ENCODE measurements at places on chromosomes 2 and 18.

DNA sequence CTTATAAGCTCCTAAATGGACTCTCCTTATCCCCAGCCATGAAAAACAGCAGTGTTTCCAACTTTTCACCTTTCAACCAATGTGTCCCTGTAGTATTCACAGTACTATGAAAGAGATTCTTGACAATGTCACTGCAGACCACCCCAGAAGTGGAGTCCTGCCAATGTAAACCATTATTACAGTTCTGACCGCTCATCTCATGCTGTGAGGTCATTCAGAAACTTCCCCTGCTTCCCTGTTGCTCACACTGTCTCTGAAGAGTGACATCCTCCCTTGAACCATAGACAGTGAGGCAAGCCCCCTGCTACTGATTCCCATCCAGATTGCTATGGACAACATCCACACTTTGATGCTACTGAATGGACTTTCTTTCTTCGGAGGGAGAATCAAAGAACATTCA, 1523.7 kb upstream of the ACVR2A start:
- no peak for DNase-seq

- DNase-seq, result no peak
These were observed 93.6 kb downstream of the ZFP36L2 start for GRCh38 chr2:43132683-43133301.

DNA sequence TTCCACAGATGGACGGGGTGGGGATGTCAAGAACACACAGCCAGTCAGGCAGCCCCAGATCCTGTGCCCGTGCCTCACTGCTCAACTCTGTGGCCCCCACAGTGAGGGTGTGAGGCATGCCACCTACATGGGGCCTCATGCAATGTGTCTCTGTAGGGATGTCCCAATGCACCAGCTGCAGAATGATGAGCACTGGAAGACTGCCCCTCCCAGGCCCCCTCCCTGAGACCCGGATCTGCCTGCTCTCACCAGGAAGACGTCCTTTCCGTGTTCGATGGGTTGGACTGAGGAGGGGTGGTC, 124.2 kb downstream of the TWIST2 start:
- no peak for DNase-seq

DNA sequence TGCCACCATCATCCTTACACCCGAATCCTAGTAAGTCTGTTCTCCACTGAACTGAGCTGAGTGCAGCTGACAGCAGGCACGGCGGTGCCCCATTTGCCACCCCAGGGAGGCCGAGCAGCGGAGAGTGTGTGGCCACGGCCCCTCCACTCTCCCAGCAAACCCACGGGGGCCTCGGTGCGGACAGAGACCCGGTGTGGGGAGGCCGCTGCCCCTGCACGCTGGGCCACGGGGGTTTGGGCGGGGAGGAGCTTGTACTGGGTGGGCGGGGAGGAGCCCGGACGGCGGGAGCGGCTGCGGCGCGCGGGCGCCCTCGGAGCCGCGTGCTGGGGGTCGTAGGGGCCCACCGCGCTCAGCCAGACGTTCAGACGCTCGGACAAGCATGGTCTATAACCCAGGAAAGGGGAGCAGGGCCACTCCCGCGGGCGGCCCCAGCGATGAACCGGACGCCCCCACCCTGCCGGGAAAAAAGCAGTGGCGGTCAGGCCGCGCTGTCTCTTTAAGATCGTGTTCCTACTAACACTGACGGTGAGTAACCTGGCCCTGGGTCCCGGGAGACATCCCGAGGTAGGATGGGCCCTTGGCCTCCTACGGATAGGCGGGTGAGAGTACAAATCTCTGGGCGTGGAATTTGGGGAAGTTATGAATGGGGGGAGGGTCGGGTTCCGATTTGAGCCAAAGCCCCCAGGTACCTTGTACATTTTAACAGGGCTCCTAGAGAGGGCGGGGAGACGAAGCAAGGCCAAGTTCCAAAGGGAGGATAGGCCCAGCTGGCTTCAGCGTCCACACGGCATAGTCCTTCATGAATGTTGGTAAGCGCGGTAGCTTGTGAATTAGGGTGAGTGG, at the start of gene ITPRIPL1:
TSS of gene ITPRIPL1 (plus strand) at position 277 of the 843 bp plus-strand sequence. CDS start at position 800, 523 bp downstream.
- peak; percentile 66 for DNase-seq

GRCh38 chr2:2831633-2832032, 500.6 kb upstream of the MYT1L start:
- peak; percentile 66 for DNase-seq

GRCh38 chr2:151928380-151928779, 100.2 kb upstream of the ARL5A start:
- no peak for DNase-seq

GRCh38 chr2:148455791-148456190, 188.8 kb upstream of the EPC2 start:
- no peak for DNase-seq

GRCh38 chr18:24112874-24113615, 25.8 kb upstream of the CABYR start:
- no peak for DNase-seq

GRCh38 chr2:636641-637405, 40.4 kb downstream of the TMEM18 start:
- DNase-seq, result peak; percentile 82

GRCh38 chr2:44708661-44709000, 232.9 kb upstream of the SIX3 start:
- DNase-seq, result no peak

Measured in kidney (tissue), 22 donors.